ENCODE measurements at places on chromosomes 2 and 18.

DNA sequence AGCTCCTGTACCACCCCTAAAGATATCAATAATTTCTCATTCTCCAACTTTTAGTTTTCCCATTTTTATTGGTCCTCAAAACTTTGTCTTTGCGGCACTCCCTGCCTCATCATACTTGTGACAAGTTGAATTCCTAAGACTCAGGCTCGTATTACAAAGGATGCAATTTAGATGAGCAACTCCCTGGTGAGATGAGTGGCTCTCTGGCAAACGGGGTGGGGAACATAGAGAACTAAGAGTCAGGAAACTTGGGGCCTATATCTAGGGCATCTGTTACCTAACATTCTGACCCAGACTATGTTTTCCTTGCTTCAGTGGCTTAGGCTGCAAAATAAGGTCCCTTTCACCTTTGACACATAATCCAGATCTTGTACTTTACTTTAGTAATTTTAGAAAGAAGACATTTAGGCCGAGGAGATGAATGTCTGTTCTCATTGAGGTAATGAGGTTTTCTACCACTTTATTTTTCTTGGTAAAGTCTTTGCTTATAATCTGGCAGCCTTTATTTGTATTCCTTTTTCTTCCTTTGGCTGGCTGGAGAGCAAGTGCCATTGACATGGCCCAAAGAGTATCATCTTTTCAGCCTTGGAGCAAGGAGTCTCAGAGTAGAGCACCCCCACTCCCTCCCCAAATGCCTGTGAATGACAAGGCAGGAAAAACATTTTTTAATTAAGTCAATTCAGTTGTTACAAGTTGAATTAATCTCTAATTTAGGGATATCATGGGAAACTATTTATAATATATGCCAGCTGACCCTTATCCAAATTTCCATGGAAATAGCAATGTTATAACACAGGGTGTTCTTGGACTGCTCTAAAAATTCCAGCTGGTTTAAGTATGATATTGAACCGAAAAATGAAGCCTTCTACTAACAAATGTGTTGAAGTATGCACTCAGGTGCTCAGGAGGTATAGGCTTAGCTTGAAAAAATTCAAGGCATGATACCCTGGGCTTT lies 15.2 kb downstream of the TSPYL6 start:
- no peak for DNase-seq

DNA sequence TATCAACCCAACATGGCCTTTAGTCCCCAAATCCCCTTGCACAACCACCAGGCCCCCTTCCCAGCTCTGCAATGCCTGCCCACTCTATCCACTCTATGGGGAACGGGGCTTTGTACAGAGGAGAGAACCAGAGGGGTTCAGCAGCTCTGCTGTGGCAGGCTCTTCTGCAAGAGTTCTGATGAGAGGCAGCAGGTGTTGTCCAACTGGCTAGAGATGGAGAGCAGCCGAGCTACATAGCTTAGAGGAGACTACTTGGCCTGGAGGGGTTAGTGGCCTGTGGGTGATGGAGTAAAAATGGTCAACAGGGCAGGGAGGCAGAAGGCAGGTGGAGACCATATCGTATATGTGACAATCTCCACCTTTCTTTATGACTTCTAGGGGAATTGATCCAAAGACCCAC lies 103.0 kb downstream of the QPCT start:
- no peak for DNase-seq

DNA sequence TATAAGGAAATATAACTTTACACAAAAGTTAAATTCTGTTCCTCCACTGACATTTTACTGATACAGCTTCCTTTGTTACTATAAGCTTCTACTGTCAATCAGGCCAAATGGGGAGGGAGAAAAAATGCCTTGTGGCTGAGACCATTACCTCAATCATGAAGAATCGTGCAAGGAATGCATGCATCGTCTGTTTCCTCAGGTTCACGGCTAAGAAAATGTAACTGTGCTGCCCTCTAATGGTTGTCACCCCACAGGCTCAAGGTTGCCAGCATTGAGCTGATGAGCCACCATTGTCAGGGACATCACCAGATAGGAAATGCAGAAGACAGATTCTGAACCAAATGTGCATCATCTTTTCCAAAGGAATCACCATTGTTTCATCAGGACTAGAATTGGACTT lies 426.9 kb downstream of the CDH2 start:
- DNase-seq: peak; percentile 69

DNA sequence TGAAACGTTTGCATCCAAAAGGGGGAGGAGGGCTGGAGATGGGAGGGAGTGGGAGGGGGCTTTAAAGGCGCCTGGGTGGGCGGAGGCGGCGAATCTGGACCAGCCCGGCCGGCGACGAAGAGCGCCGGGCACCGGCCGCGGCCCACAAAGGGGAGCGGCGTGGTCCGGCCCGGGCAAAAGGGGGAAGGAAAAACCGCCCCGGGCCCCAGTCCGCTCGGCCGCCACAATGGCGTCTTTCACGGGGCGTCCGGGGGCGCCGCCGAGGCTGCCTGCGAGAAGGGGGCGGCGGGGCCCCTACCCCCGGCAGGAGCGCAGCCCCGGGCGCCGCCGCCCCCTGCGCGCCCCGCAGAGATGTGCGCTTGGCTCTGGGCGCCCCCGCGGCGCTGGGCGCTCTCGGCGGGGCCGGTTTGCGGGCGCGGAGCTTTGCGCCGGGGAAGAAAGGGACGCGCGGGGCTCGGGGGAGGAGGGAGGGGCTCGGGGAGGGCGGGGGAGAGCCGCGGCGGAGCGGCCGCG lies 108.1 kb upstream of the KCTD1 start:
- no peak for DNase-seq

GRCh38 chr18:12515550-12515949 lies 107.8 kb downstream of the PRELID3A start:
- DNase-seq: no peak

DNA sequence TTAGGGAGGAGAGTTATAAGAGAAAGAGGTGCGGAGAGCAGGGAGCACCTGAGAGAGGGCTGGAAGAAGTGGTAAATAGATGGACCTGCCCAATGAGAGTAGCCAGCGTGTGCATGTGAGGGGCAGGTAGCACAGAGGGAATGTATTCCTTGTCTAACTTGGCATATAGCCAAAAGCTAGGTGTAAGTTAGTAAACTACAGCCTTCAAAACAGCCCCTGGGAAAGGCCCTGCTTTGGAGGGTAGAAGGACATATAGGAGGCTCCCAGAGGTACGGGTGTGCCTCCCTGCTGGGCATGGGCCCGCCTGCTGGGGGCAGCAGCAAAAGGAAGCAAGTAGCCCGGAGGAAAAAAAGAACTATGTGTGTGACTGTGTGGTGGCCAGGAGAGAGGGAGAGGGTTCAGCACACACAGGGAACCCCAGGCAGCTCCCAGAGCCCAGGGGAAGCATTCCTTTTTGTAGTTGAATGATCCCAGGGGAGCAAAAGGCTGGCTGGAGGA lies 48.0 kb downstream of the TCF7L1 start:
- DNase-seq: peak; percentile 49

GRCh38 chr2:67046591-67046990 lies 350.5 kb upstream of the ETAA1 start:
- DNase-seq: no peak

DNA sequence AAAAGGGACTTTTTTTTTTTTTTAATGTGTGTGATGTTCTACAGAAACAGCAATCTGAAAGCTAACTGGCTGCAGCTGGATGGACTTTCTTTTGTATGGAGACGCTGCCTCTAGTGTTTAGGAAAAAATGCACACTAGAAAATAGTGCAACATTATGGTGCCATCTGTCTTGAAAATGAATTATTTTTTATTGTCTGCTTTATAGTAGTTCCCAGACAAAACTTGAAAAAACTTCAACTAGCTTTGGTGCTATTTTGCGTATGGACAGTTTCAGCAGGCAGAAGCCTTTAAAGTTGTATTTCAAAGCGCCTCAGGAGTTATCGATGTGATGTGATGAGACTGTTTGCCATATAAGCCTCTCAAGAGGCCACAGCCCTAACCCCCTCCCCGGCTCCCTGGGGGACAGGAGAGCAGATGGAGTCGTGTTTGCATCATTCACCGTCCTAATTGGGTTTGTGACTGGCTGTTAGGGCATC lies 86.9 kb downstream of the LTBP1 start:
- no peak for DNase-seq

DNA sequence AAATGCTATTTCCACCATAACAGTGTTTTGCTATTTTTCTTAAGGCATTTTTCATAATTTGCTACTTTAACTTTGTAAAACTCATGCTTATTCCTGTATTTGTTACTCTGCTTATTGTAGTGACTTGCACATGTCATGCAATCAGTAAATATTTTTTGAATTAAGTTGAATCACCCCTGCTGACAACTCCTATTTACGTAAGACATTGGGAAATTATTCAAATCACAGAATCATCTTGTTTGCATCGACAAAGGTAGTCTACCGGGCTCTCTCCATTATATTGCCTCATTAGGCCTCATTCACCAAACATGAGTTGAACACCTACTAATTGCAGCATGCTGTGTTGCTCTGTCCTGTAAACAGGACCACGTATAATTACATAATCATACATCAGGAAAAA lies 478.5 kb upstream of the ZEB2 start:
- DNase-seq: no peak

GRCh38 chr2:205868773-205869333 lies 186.6 kb downstream of the NRP2 start:
- DNase-seq: no peak

DNA sequence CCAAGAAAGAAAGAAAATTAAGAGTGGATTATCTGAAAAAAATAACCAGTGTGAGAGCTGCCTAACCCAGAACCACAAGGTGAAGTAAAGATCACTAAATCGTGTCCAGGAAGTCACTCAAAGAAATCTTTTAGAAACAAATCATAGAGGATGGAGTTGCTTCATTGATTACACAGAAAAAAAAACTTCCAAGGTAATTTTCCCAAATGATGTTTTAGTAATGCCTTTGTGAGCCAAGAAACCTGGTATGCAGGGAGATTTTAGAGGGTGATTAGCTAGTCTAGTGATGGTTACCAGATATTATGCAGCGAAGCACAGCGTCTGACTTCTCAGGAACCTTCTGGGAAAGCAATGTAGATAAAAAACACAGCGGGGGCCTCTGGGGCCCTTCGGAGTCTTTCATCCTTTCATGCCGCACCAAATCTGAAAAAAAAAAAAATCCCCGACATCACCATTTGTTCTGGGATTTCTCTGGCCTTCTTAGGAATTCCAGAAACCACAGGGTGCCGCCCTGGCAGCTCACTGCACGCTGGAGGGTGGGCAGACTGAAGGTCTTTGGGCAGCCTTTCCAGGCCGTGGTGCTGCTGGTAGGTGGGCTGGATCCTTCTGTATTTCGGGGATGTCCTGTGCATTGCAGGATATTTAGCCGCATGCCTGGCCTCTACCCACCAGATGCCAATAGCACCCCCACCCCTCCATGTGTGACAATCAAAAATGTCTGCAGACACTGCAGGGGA lies 17.3 kb downstream of the ALPK2 start:
- peak; percentile 81 for DNase-seq

DNA sequence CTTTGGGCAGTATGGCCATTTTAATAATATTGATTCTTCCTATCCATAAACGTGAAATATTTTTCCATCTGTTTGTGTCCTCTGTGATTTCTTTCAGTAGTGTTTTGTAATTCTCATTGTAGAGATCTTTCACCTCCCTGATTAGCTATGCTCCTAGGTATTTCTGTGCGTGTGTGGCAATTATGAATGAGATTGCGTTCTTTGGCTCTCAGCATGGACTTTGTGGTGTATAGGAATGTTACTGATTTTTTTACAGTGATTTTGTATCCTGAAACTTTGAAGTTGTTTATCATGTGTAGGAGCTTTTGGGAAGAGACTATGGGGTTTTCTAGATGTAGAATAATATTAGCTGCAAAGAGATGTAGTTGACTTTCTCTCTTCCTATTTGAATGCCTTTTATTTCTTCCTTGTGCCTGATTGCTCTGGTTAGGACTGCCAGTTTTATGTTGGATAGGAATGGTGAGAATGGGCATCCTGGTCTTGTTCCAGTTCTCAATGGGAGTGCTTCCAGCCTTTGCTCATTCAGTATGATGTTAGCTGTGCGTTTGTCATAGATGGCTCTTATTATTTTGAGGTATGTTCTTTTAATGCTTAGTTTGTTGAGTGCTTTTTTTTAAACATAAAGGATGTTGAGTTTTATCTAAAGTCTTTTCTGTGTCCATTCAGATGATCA lies 27.0 kb upstream of the THUMPD2 start:
- no peak for DNase-seq

DNA sequence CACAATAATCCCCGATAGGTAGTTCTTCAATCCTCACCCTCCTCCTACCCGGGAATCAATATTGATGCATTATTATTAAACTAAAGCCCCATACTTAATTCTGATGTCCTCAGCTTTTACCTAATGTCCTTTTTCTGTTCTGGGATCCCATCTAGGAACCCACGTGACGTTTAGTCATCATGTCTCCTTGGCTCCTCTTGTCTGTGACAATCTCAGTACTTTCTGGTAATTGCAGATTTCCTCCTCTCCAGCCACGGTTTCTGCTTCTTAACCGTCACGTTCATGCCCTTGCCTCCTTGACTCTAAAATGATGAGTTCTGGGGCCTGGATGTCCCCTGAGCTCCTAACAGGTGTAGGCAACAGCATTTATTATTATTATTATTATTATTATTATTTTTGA lies 2.9 kb upstream of the DGKD start:
- no peak for DNase-seq

GRCh38 chr2:86225581-86225980 lies 26.3 kb downstream of the MRPL35 start:
- DNase-seq: no peak

GRCh38 chr2:8223695-8224346 lies 458.0 kb upstream of the ID2 start:
- DNase-seq: no peak

GRCh38 chr2:237892984-237893595 lies 33.7 kb downstream of the RAMP1 start:
- no peak for DNase-seq

DNA sequence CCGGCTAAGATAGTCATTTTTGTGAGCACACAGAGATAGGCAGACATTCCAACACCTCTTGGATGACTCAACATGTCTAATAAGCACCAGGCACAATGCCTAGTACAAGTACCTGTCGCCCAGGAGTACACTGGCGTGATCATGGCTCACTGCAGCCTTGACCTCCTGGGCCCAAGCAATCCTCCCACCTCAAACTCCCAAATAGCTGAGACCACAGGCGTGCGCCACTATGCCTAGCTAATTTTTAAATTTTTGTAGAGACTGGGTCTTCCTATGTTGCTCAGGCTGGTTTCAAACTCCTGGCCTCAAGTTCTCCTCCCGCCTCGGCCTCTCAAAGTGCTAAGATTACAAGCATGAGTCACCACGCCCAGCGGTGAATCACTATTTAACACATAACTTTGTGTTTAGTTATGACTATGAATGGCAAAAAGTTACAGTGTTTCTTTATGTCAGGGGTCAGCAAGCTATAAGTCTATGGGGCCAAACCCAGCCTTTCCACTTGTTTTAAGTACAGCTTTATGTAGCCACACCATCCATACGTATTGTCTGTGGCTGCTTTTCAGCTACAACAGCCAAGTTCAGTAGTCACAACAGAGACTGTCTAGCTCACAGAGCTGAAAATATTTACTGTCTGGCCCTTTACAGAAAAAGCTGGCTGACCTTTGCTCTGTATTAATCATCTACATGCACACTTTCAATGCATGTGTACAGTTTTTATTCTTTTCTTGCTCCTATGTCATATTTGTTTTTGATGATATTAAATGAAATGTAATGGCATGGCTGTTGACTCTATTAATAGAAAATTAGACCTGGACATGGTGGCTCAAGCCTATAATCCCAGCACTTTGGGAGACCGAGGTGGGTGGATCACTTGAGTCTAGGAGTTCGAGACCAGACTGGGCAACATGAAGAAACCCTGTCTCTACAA lies 18.7 kb downstream of the ORC2 start:
- DNase-seq: no peak
